ENCODE measurements at places on chromosomes 7 and 10. TPM values are rescaled to one million over a fixed set of nuclear protein-coding genes. Genes with fewer than 3 reads are reported as not detected.

PNLIP gene
- not detected for total RNA-seq

PRRT4 gene
- total RNA-seq = not detected

HUS1 gene
- total RNA-seq = 12.0 TPM

GIMAP1 gene
- not detected for total RNA-seq

PPP1R17 gene
- total RNA-seq = not detected

IFIT1 gene
- 10.4 TPM for total RNA-seq

IMPDH1 gene
- total RNA-seq = 47.6 TPM

GDF10 gene
- not detected for total RNA-seq

PRR15 gene
- total RNA-seq = 16.2 TPM

ANKRD2 gene
- total RNA-seq = 0.08 TPM

PHKG1 gene
- total RNA-seq = not detected

OR13A1 gene
- total RNA-seq = not detected

ABCC2 gene
- total RNA-seq = 0.07 TPM

SEMA3A gene
- total RNA-seq = 6.8 TPM

PNLIPRP3 gene
- total RNA-seq = not detected
